ENCODE measurements at places on chromosomes 13 and 19.

DNA sequence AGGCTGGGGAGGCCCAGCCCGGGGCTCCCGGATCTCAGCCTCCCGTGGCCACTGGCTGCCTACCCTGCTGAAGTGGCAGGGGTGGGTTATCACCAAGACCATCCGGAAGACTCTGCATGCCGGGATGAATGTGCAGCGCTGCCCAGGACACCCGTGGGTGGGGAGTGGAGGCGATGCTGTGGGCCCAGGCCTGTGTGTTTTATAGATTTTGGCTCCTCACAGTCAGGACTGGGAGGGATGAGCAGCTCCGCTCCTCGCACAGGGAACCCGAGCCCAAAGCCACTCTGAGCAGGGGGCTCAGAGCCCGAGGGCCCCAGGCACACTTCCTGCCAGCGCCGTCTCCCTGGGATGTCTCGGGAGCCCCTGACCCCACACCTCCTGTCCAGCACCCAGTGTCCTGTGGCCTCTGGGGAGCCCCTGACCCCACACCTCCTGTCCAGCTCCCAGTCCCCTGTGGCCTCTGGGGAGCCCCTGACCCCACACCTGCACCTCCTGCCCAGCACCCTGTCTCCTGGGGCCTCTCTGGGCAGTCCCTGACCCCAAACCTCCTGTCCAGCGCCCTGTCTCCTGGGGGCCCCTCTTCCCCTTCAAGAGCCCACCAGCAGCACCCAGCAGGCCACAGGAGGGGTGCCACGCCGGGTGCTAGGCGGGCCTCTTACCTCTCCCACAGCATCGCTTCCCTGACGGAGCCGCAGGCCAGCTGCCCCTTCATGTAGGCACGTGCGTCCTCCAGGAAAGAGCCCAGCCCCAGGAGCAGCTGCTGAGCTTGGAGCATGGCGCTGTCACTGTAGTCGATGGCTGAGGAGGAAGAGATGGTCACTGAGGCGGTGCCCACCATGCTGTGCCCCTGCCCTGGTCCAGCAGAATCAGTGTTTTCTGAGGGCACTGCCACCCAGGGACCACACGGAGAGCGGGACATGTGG lies 31.4 kb downstream of the NAXD start:
- DNase-seq, result no peak

- DNase-seq, result no peak
These were observed 13.6 kb upstream of the ERCC1 start for GRCh38 chr19:45437328-45437727.

DNA sequence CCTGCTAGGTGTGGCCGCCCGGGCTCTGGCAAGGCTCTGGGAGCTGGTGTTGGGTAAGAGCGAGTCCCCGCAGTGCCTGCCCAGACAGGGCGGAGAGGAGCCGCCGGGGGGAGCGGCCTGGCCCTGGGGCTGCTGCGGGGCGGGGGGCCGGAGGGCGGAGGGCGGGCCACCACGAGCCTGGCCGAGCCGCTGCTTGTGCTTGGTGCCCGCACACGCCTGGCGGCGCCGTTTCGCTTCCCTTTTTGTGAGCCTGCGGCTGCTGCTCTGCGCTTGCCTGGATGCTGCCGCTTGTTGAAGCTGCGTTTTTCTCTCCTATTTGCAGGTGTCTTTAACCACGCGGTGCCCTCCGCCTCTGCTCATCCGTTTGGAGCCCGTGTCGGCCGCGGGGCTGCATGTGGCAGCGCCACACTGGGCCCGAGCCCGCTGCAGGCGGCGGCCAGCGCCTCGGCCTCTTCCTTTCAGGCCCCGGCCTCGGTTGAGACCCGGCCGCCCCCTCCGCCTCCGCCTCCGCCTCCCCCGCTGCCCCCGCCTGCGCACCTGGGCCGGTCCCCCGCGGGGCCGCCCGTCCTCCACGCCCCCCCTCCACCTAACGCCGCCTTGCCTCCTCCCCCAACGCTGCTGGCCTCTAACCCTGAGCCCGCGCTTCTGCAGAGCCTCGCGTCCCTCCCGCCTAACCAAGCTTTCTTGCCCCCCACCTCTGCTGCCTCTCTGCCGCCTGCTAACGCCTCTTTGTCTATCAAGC lies 8.5 kb downstream of the PLEKHJ1 start:
- DNase-seq, result no peak

- DNase-seq, result no peak
These were observed 33.7 kb downstream of the SIAH3 start for GRCh38 chr13:45817833-45818232.

- DNase-seq, result no peak
These were observed 151.1 kb downstream of the LHFPL6 start for GRCh38 chr13:39451860-39452301.

DNA sequence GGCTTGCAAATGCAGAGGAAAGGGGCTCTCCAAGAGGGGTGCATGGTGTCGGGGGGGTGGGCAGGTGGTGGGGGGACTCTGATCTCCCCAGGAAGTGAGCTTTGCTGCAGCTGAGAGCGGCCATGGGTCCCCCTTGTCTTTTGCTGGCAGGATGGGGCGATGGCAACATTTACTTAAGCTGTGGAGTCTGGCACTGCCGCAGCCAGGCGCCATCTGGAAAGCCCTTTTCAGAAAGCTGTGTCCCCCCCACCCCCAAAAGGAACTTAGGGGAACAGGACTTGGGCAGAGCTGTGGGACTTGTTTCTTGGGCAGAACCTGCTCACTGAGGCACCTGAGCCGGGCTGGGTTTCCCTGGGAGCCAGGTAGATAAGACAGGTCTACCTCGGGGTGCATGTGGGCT lies 80.7 kb downstream of the ZNF536 start:
- DNase-seq, result no peak

DNA sequence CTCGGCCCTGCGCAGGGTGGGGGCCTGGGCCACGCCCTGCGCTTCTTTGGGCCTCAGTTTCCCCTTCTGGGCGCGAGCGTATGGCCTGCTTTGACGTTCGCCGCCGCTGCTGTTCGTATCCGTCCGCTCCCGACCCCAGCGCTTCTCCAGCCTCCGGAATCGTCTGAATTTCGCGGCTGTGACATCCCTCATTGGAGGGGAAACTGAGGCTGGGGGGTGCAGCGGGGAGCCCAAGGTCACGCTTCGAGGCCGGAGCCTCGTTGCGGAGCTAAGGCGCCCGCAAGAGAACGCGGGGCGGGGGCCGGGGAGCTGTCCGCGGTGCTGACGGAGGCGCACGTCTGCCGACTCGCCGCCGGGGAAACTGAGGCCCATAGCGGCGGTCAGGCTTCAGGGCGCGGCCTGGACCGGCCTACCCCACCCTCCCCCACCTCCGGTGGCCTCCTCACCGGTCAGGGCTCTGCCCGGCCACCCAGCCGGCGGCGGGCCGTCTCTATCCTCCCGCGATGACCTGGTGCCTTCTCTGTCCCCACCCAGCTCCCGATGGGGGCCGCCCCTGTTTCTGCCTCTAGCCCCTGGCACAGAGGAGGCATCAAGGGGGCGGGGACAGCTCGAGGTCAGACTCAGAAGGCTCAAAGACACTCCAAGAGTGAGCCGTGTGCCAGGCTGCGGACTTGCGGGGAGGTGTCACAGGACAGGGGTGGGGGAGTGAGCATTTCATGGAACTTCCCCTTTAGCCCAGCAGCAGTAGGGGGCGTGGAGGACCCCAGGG lies 3.0 kb upstream of the APC2 start:
- no peak for DNase-seq

- DNase-seq, result no peak
These were observed 228.2 kb downstream of the PCDH20 start for GRCh38 chr13:61187471-61187870.

DNA sequence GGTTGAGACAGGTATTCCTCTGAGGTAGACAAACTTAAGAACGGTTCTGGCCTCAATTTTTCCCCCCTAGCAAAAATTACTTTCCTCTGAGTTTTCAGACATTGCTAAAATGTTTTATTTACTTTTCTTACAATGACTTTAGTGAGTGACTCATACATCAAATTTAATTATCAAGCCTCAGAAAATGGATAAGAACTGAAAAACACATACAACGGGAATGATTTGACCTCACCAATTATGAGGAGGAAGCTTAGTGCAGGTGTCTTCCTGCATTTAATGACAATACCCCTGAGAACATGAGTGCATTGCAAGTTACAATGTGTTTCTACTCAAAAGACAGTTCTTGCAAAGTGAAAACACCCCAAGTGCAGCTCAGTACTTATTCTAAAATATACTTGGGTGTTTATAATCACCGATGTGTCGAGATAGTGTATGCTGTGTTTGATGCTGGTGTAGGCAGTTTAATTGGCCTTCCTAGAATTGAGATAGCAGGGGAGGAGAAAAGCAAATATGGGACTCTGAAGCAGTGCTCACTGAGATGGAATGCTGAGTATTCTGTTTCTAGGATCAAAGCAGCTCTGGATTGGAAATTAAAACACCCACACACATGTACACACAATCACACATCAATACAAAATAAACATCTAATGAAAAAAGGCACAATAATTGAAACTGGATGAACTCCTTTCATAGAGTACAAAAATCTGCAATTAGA lies 189.5 kb upstream of the SLC10A2 start:
- no peak for DNase-seq

GRCh38 chr19:32257326-32258073 lies 87.9 kb upstream of the ZNF507 start:
- no peak for DNase-seq

- peak; percentile 10 for DNase-seq
These were observed 279.8 kb downstream of the DNAJC15 start for GRCh38 chr13:43303033-43303729.

- DNase-seq, result no peak
These were observed at the start of gene TNFRSF19 for GRCh38 chr13:23570099-23570920. TSS of gene TNFRSF19 (plus strand) at chr13:23570412. CDS start at chr13:23590184, 19,772 bp downstream.

DNA sequence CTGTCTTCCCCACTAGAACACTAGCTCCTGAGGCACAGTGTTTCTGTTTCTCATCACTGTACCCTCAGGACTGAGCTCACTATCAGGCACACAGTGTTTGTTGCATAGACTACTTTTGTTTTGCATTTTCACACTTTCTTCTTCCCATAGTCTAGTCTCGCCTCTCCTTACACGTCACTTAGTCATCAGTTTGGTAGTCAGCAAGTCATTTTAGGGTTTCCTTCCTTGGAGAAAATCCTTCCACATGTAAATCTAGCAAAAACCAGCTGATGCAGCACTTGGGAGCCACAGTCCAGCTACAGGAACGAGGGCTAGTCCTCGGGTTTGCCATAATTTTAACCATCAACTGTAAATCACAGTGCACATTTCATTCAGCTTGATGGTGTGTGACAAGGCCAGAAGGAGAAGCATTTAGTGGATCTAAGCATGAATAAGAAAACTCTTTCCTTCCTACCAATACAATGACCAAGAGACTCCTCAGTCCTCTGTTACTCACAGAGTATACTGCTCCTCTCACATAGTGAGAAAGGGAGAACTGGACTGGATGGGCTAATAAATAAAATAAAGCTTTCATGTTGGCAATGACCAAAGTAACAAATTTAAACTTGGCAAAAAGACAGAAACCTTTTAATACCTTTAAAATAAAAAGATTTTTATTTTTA lies 221.0 kb downstream of the KLF12 start:
- DNase-seq, result no peak

- DNase-seq, result no peak
These were observed 780.9 kb upstream of the KLHL1 start for GRCh38 chr13:70889163-70889562.

DNA sequence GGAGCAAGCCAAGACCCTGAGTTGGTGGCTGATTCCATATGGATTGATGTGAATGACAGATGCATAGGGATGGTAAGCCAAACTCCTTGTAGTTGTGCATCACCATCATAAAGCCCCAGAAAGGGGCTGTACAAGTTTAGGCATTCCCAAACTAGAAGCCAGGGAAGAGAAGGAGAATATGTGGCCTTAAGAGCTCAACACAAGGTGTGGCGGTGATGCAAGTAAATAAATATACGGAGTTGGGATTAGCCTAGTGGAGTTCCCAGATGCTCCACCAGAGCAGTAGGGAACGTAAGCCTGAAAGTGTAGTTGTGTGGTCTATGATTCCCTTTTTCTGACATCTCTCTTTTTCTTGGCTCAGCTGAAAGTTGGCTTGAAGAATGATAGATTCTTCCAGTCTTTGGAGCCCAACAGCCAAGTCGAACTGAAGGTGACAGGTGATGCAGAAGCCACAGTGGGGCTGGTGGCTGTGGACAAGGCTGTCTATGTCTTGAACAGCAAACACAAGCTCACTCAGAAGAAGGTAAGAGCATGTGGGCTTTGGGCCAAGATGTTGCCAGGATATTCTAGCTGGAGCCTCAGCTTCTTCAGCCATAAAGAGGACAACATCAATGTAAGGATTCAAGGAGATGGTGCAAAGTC lies 30.1 kb downstream of the RDH8 start:
- DNase-seq, result no peak

- no peak for DNase-seq
These were observed 97.0 kb upstream of the ANKRD10 start for GRCh38 chr13:111011899-111012298.

DNA sequence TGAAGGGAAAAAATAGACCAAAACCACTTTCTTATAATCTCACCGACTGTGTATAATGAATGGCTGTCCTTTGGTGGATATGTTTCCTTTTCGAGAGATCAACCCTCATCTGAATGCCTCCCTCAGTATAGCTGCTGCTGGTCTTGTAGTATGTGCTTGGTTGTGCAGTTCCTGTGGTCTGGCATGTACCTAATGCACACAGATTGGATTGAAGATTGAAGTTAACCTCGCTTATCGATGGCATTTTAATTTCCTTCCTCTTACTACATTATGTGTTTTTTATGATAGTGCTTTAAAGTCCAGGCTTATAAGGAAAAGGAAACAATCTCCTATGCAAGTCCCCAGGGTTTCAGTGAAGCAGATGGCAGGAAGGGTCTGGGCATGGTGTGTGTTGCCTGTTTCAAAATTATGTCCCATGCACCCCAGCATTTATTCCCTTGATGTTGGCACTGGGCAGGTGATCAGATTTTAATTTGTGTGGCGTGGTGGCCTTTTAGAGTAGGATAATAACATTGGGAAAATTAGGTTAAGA lies 334.1 kb downstream of the SHISA2 start:
- DNase-seq, result no peak

GRCh38 chr13:102443249-102443648 lies 41.4 kb upstream of the FGF14 start:
- DNase-seq, result no peak

GRCh38 chr19:10237702-10238101 lies 6.6 kb upstream of the S1PR2 start:
- no peak for DNase-seq

- peak; percentile 37 for DNase-seq
These were observed 5.5 kb upstream of the ADAMTS10 start for GRCh38 chr19:8615813-8616596.

GRCh38 chr19:11781295-11782057 lies 14.7 kb downstream of the ZNF441 start:
- DNase-seq, result no peak

GRCh38 chr19:41265395-41266153 lies 1.4 kb downstream of the HNRNPUL1 start:
- DNase-seq, result no peak

DNA sequence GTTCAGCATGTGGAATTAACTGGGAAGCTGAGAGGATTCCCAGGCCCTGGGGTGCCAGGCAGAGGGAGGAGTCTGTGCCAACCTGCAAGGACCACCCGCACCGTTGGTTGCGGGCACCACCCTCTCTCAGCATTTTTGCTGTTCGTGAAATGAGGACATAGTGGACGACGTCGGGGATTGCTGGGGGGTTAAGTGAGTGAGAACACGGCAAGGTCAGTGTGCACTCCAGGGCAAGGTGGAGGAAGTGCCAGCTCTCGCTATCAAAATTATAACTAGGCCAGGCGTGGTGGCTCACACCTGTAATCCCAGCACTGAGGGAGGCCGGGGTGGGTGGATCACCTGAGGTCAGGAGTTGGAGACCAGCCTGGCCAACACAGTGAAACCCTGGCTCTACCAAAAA lies 2.2 kb downstream of the FXYD3 start:
- no peak for DNase-seq
